ENCODE measurements at places on chromosomes 3 and 15. TPM values are rescaled to one million over a fixed set of nuclear protein-coding genes. Genes with fewer than 3 reads are reported as not detected.

GRCh38 chr3:139430493-139430892, 41.0 kb upstream of the COPB2 start:
- DNase-seq, result no peak

DNA sequence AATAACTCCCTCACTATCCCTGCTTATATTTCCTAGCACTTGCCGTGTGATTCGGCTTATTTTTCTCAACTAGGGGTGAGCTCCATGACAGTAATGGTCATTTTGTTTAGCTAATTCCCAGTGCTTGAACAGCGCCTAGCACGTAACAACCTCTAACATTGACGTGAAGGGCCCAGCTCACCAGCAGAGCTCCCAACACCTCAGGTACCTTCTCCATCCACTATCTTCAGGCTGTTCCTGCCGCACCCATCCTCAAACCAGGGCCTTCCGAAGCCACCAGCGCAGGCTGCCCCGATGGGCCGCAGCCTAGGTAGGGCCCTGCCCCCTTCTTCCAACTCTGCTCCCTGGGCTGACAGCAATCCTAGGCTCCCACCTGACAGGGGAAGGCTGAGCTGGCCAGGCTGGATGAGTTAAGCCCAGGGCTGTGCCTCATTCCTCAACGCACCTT, 751 bp upstream of the RPS17 start:
- DNase-seq, result no peak

- DNase-seq, result no peak
These were observed 370.6 kb upstream of the PROK2 start for GRCh38 chr3:72155391-72156064.

GRCh38 chr15:74891469-74891868, 1.6 kb downstream of the MPI start:
- peak; percentile 38 for DNase-seq

DNA sequence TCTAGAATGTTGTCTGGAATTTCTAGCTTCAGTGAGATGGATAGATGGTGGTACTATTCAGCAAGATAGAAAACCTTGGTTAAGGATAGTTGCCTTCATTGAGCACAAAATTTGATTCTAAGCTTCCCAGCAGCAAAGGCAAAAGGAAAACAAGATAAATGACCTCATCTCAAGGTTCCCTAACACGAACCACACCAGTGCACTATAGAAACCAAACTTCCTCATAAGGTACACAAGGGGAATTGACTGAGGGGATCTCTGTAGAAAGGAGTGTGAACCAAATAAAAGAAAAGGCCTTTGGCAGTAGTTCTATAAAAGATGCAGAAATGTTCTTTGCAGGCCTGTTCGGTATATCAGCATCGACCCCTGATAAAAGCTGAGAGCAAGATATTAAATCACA, 288.9 kb downstream of the SHQ1 start:
- DNase-seq, result no peak

DNA sequence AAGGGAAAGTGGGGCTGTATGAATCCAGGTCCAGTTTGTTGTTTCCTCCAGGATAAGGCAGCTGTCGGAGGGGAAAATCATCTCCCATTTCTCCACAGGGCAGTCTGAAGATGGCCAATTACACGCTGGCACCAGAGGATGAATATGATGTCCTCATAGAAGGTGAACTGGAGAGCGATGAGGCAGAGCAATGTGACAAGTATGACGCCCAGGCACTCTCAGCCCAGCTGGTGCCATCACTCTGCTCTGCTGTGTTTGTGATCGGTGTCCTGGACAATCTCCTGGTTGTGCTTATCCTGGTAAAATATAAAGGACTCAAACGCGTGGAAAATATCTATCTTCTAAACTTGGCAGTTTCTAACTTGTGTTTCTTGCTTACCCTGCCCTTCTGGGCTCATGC, 911 bp downstream of the CCRL2 start:
- DNase-seq, result no peak

GRCh38 chr3:105233010-105233409, 133.7 kb upstream of the ALCAM start:
- no peak for DNase-seq

DNA sequence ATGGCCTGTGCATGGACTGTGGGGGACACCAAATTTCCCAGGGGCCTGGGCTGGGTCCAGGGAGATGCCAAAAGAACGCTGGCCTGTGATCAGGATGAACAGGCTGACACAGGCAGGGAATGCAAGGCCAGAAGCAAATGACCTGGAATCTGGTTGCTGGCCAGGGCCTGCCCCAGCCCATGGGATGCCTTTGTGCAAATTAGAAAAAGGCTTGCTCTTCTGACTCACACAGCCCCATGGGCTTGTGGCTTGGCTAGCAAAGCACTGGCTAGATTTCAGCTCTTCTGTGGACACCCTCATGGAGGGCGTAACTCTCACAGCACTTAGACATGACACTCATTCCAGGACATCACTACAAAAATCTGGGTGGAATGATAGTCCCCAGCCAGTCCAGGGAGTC, 356.0 kb downstream of the SHQ1 start:
- no peak for DNase-seq

- DNase-seq, result peak; percentile 75
These were observed 7.0 kb upstream of the BMF start for GRCh38 chr15:40115670-40116093.

GRCh38 chr3:35635407-35635806, 3.9 kb upstream of the ARPP21 start:
- no peak for DNase-seq

DNA sequence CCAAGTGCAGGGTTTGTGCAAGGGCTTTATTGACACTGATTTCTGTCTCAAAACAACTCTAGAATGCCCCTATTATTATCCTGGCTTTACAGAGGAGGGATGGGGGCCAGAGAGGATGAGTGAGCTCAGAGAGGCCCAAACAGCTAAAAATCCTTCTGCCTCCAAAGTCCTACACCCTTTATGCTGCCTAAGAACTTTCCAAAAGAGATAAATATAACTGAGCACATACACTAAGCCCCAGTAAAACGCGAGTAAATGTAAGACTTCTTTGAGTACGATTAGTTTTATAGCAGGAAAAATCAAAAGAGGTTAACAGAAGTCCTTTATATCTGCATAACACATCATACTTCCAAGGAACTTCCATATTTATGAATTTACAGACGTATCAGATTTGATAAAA, 149.1 kb downstream of the CTNNB1 start:
- DNase-seq, result no peak

DNA sequence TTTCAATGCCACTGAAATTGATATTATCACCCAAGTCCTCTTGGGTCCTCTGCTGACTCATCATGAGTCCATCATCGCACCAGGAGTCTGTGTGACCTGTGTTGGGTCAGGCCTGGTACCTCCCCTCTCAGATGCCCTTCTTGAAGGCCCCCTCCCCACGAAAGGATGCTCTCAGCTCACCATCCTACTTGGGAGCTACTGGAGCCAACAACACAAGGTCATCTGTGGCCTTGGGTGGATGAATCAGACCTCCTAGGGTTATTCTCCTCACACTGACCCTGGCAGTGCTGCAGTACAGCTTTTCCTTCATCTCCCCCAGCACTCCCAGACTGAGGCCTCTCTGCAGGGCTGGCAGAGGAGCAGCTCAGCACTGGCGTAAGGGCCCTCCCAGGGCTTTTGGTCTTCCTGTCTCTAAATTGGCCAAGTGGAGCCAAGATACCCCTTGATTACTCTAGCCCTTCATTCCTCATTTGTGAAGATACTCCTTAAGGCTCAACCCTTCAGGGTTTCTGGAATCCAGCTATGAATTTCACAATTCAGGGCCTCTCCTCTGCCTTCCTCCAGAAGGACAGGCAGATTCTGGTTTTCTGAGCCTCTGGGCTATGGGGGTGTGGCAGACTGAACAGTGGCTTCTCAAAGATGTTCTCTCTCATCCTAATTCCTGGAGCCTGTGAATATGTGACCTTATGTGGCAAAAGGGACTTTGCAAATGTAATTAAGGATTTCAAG, 80.7 kb upstream of the GSK3B start:
- DNase-seq, result no peak

GRCh38 chr3:123687286-123687685, 102.4 kb upstream of the HACD2 start:
- DNase-seq, result no peak

GRCh38 chr3:194275291-194275690, 75.8 kb downstream of the CPN2 start:
- DNase-seq, result no peak

GRCh38 chr3:141737678-141738021, 448 bp upstream of the RNF7 start:
- DNase-seq, result no peak

GRCh38 chr3:156429125-156429524, 125.8 kb downstream of the SSR3 start:
- DNase-seq, result no peak

GRCh38 chr15:99167201-99167600, 62.3 kb downstream of the SYNM start:
- no peak for DNase-seq

GRCh38 chr3:171994646-171995428, 44.5 kb upstream of the FNDC3B start:
- DNase-seq, result no peak

DNA sequence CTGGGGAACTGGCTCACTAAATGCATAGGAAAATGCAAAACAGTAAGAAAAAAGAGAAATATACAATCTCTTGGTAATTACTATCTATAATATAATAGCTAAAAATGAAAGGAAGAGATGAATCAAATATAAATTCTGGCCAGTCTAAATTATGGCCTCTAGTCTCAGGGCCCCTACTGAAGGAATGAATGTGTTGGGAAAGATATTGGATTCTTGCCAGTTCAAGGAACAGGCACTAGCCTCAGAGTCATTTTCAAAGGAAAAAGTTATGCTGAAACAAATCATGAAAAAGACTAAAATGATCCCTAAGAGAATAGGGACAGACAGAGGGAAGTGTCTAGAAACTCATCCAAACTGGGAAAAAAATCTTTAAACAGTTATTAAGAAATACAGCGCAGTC, 62.4 kb downstream of the C3orf80 start:
- DNase-seq, result no peak

GRCh38 chr3:194554473-194555123, 67.8 kb upstream of the ATP13A3 start:
- DNase-seq, result no peak

- no peak for DNase-seq
These were observed 5.7 kb upstream of the A4GNT start for GRCh38 chr3:138137861-138138260.

DNA sequence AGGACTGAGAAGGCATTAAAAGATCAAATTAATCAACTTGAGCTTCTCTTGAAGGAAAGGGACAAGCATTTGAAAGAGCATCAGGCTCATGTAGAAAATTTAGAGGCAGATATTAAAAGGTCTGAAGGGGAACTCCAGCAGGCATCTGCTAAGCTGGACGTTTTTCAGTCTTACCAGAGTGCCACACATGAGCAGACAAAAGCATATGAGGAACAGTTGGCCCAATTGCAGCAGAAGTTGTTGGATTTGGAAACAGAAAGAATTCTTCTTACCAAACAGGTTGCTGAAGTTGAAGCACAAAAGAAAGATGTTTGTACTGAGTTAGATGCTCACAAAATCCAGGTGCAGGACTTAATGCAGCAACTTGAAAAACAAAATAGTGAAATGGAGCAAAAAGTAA, 149.7 kb upstream of the LRRFIP2 start:
- no peak for DNase-seq

DNA sequence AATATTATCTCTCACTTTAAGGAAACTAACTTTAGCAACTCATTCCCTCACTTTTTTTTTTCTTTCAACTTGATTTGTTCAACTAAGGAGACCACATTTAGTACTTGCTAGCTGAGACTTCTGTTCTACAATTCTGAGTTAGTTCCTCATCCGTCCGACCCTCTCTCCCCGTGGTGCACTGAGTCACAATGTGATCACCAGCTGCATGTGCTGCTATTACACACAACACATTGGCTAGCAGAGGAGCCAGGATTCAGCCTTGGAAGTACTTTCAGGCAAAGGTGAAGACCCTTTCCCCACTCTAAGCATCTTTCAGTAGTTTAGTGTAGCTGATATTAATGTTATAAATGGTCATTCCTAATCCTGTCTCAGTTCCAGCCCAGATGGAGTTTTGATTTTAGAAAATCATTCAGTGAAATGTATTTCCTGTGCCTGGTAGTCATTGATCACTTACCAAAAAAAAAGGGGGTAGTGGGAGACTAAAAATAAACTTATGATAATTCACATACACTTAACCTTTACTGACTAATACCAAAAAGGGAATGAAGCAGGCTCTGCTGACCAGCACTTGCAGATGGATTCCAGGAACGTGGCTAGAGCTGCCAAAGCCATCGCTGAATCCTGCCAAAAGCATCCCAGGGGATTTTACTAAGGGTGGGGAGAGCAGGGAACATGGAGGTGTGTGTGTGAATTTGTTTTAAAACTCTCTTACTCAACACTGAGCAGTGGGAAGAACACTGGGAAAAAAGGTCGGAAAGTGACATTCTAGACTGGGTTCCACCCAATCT, 424.8 kb downstream of the LPP start:
- no peak for DNase-seq

DNA sequence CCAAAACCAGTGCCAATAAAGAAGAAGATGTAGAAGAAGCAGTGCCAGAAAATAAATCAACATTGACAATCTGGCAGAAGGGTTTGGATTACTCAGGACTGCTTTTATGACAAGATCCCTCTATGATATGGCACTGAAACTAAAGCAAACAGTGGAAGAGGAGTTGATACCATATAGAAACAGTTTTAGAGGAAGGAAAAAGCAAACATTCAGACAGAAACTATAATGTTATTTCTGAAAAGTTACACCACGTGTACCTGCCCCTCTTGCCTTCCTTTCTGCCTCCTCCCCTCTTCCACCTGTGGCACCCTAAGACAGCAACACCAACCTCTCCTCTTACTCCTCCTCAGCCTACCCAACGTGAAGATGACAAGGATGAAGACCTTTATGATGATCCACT, 63.0 kb downstream of the SFMBT1 start:
- DNase-seq, result no peak

- no peak for DNase-seq
These were observed 1028.6 kb downstream of the OTOL1 start for GRCh38 chr3:162525066-162525742.

DNA sequence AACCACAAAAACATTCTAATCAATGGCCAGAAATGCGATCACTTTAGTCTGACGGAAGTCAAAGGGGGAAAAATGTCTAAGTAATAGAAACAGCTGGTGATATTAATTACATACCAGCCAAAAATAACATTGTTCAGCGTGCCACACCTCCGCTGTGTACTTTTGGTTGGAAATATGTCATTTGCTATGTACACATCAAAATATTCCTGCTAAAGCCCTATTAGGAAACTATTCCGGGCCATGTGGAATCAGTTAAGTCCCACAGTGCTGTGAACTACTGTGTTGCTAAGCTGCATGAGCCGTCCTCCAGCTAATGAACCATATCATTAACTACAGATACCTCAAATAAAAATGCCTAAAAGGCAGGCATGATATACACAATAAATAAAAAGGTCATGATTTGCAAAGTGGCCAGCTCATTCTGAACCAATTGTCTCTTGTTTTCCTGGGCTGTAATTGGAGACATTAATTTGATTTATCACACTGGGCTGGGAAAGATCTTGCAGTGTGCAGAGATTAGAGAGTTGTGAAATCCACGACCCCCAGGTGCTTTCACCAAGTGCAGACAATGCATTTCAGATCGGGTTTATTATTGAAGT, 200.5 kb upstream of the LRTM1 start:
- no peak for DNase-seq

The HTR3E gene
- not detected for total RNA-seq

The CCDC174 gene
- total RNA-seq, result 16.7 TPM

The SHISA5 gene
- 149 TPM for total RNA-seq

The PRSS50 gene
- total RNA-seq, result not detected

The SCAMP5 gene
- total RNA-seq, result 46.6 TPM

The ECE2 gene
- total RNA-seq, result 0.15 TPM

The MESP2 gene
- total RNA-seq, result not detected

The ITPKA gene
- total RNA-seq, result not detected

The MKRN2OS gene
- total RNA-seq, result not detected

The POPDC2 gene
- total RNA-seq, result 1.0 TPM
